ENCODE measurements at places on chromosomes 2 and 18. TPM values are rescaled to one million over a fixed set of nuclear protein-coding genes. Genes with fewer than 3 reads are reported as not detected.

Gene ATOH8
- total RNA-seq = 0.13 TPM

Gene HOXD10
- not detected for total RNA-seq

Gene CNRIP1
- not detected for total RNA-seq

Gene HRH4
- not detected for total RNA-seq

Gene FAM237A
- total RNA-seq = not detected

Gene CAPN14
- not detected for total RNA-seq

Gene LBX2
- total RNA-seq = 4.0 TPM

Gene SGPP2
- total RNA-seq = not detected

Gene LIMS4
- total RNA-seq = 1.1 TPM

Gene NDUFS1
- total RNA-seq = 396 TPM

Gene ZBTB7C
- 0.04 TPM for total RNA-seq

Gene CCDC85A
- not detected for total RNA-seq

Gene GAREM1
- 2.9 TPM for total RNA-seq

Gene SERTAD2
- 11.8 TPM for total RNA-seq

Gene MYO7B
- total RNA-seq = not detected

Gene BOK
- 30.2 TPM for total RNA-seq

DNA sequence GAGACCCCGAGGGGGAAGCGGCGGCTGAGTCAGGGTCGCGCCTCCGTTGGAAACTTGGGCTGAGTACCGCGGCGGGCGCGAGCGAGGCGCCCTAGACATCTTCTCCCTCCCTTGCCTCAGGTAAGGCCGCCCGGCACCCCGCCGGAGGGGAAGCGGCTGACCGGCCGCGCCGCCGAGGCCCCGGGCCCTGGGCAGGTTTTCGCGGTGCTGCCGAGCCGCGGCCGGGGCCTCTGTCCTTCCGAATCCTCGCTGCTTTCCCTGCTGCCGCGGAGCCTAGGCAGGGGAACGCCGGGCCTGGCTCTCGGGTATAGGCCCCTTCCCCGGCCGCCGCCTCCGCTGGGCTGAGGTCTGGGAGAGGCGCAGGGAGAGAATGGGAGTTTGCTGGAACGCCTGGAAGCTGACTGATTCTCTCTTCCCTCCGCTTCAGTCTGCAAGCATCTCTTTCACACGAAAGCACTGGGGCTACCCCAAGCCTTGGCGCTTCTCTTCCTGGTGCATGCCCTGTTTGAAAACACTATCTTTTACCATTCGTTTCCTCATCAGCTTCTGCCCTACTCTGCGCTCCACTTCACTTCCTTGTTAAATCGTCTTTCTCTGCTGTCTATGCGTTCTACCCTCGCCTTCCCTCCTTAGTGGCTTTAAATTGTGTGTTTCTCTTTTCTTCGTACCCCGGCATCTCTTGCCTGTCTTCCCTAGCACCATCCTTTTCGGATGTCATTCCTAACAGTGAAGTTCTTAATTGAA lies 652 bp downstream of the PPM1B start:
- peak; percentile 24 for DNase-seq

DNA sequence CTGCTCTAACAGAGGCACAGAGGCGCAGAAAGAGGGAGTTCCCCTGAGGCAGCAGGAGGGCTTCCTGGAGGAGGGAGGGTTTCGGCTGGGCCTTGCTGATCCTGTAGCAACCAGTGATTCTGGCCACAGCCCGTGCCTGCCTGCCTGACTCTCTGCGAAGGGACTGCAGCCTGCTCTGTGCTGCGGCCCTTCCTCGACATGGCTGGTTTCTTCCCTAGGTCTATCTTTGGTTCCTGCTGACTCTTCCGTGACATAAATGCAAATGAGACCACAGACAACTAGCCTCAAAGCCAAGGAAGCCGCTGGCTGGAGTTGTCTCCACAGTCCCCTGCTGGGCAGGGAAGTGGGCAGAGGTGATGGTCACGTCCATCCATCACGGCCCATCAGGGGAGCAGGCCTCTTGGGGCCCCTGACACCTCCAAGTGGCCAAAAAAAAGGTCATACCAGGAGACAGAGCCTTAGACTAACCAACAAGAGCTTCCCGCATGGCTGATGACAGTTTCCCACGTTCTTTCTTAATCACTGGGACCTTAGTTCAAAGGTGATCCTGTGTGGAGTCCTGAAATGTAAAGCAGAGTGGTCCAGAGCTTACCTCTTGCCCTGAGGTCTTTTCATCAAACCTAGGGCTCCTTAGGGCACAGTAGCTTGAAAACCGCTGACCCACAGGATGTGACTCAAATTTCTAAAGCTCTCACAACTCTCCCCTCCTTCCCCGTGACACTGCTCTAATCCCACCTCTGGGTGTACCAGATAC lies 55.3 kb downstream of the HS1BP3 start:
- DNase-seq = peak; percentile 66

- DNase-seq = no peak
Observed at GRCh38 chr2:197034292-197034691, 107.8 kb upstream of the PGAP1 start.

DNA sequence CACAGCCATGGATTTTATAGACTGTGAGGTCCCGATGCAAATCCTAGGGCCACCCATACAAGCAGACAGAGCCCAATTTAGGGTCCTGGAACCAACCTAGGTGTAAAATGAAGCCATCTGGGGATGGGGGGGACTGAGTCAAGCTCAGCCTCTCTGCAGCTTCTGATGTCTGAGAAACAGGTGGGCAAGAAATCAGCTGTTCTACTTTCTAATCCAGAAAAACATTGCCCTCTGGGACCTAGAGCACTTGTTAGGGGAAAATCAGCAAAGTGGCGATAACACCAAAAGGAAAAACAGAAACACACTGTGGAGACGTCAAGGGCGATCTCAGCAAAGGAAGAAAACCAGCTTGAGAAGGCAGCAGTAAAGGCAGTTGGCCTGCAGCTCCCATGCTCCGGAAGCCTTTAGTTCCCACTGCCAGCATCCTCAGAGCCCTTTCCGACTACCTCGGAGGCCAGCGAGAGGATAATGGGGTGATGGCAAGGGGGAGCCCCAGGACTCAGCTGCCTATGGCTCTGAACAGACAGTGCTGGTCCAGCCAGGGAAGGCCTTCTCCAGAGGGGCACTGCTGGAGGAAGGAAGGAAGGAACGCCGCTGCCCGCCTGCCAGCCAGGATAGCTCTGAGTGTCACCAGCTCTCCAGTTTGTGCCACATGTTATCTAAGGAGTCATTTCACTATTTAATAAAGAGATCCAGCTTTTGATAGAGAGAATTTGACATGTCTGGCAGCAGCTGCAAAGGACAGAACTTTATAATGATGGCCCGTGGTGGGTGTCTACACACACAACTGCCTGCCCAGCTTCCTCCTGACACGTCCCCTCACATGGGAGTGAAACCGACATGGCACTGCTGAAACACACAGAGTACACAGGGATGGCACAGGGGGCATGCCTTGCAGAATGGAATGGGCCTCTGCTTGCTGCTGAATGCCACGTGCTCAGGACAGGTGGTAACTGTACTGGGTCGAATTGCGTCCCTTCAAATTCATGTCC lies 37.7 kb downstream of the HS1BP3 start:
- no peak for DNase-seq

- no peak for DNase-seq
Observed at GRCh38 chr18:14124689-14125088, 7.5 kb downstream of the ZNF519 start.

DNA sequence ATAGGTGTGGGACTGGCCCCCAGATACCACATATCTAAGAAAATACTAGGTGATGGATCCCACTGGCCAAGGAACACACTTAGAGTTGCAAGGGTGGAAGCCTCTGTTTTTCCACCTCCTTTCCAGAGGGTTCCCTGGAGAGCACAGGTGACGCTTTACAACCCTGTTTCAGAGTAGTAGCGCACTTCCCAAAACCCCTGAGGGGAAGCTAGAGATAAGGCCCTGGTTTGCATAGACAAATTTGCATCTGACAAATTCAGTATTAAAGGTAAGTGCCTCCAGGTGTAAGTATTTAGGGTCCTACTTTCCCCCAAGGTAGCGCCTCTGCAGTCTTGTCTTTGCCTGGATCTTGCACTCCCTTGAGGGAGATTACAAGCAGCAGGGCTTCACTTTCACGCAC lies 474 bp upstream of the CERKL start:
- no peak for DNase-seq

GRCh38 chr2:223297788-223298187 lies 245.8 kb downstream of the KCNE4 start:
- DNase-seq = no peak

DNA sequence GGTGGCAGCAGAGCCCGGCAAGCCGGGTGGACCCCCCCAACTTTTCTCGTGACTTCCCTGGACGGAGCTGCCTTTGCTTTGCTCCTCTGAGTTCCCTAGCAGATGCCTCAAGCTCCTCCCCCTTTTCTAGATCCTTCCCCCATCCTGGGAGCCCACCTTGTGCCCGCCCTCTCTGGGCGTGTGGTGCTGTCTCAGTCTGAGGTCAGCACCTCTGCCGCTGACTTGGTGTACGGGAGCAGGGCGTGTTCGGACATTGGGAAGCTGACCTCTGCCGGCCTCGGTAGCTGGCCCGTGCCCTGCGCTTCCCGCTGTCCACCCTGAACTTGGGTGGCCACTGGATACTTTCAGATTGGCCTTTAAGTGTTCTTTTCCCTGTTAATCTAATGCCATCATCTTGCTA lies 19.6 kb upstream of the ESPNL start:
- DNase-seq = no peak

GRCh38 chr2:171214093-171214492 lies 53.4 kb upstream of the TLK1 start:
- no peak for DNase-seq

DNA sequence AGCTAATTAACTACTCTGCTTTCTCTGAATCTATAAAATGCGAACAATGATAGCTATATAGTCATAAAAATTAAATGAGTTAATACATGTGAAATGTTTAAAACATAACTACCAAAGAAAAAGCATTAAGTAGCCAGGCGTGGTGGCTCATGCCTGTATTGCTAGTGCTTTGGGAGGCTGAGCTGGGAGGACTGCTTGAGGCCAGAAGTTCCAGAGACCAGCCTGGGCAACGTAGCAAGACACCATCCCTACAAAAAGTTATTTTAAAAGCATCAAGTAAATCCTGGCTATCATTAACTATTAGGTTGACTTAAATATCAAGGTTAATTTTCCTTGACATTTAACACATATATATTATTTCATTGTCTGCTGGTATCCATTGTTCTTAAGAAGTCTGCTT lies 152.4 kb downstream of the NBAS start:
- no peak for DNase-seq

GRCh38 chr2:241615041-241615440 lies 21.9 kb downstream of the THAP4 start:
- no peak for DNase-seq

DNA sequence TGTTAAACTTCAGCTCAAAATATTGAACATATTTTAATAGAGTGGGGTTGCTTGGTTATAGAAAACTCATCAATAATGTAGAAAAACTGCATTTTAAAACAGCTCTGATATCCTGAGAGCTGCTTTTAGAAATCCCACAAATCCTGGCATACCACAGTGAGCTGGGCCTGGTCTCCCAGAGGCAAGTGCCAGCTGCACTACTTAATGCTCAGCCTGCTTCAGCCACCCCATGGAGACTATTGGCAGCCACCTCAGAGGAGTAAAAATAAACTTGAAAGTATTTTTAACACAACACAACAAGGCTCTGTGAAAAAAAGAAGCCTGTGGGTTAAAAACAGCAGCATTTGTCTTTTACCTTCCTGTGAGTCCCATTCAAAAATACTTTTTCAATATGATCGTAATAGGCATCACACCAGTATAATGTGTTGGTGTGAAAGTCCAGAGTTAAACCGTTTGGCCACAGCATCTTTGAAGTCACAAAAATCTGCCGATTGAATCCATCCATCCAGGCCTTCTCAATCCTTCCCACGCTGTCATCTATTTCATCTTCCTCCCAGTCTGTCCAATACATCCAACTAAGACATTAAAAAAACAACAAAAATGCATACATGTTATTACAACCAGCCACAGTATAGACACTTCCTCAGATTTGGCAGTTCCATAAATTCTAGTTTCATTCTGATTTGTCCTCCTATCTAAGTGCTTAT lies 1115.3 kb downstream of the LRP1B start:
- DNase-seq = no peak

- DNase-seq = peak; percentile 34
Observed at GRCh38 chr2:105243961-105244360, 2.4 kb downstream of the GPR45 start.

- no peak for DNase-seq
Observed at GRCh38 chr2:196293751-196294515, 122.6 kb upstream of the STK17B start.

GRCh38 chr2:240635121-240635997 lies 10.1 kb downstream of the GPR35 start:
- DNase-seq = no peak
